ENCODE measurements at places on chromosomes 16 and 17. TPM values are rescaled to one million over a fixed set of nuclear protein-coding genes. Genes with fewer than 3 reads are reported as not detected.

NDUFAB1 gene
- 76.7 TPM for total RNA-seq

- DNase-seq, result no peak
Observed at GRCh38 chr17:72119077-72119872, 1.5 kb upstream of the SOX9 start.

DNA sequence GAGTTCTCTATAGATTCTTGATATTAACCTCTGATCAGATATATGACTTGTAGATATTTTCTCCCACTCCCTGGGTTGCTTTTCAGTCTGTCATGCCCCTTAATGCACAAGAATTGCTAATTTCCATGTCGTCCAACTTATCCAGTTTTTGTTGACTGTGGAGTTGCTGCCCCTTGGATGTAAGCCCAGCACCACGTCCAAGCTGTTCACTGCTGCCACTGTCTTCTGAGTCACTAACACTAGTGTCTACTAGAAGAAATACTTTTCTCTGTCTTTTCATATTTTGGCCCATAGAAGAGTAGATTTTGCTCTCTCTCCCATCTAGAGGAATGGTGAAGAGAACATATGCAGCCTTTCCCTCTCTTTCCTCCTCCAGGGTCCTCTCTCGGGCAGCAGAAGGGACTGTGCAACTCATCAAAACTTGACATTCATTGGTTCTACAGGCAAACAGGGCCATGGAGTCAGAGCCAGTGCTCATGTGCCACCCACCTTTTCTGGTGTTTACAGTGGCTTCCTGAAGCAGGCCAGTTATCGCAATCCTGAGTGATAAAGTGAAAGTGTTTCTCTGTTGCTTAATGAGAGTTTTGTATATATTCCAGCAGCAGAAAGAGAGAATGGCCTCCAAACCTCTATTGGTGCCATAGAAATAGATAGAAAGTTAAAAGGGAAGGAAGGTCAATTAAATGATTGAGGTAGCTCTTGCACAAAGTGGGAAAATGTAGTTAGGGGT lies 22.6 kb upstream of the PMP22 start:
- DNase-seq, result no peak

TMEM98 gene
- 79.7 TPM for total RNA-seq

EVI2A gene
- total RNA-seq, result 6.9 TPM
